IMR-90 (cell line): ENCODE measurements at places on chromosomes 2 and 18.

DNA sequence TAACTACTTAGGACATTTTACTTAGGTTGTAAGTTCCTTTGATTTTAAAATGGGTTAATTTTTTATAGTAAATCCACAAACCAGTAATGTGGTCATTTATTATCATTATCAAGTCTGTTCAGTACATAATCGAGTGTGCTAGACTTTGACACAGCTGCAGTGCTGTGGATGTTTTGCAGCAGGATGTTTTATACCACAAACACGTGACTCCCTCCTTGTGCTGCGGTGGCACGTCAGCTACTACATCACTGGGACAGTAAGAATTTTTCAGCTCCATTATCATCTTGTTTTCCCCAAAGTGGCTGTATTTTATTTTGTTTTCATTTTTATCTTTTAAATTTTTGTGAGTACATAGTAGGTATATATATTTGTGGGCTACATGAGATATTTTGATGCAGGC, 70.0 kb downstream of the ATP9B start:
- peak; percentile 77 for DNase-seq

DNA sequence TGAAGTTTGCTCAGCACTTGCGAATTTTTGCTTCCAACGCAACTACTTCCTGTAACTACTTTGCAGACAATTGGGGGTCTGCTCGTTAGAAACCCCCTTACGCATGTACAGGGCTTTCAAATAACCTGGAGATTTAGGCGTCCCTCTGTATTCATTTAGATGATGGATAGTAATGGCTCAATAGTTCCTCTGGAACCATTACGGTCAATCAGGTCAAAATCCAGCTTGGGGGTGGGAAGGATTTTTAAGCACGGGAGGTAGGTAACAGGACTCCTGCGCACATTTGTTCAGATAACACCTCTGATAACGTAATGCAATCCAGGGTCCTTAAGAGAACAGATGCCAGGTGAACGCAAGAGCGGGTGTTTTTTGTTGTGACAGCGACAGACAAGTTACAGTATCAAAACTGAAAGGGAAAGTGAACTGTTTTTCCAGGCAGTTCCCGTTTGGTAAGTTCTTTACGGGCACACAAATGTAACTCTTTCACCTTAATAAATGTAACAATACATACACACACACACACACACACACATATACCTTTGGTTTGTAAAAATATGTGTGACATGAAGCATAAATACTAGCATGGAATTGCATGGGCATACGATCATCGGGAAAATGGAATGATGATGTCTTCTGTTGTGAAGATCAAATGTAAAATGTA, 3.8 kb upstream of the OSR1 start:
- DNase-seq = peak; percentile 50

- DNase-seq = no peak
These were observed 36.2 kb upstream of the NT5C1B start for GRCh38 chr2:18625563-18625962.

DNA sequence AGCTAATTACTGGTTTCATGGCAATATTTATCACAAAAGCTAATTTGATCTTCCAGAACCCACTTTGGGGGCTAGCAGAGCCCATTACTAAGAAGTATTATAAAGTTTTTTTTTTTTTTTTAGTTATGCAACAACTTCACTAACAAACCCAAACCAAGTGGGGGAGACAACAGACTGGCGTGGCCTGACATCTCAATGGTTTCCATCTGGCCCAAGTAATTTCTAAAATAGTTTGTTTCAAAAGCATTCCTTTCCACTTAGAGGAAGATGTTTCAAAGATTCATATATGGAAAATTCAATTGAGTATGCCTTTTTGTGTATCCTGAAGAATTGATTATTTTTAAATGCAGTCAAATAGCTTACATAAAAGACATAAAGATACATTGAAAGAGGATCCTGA, 367.1 kb downstream of the HRH4 start:
- peak; percentile 51 for DNase-seq

GRCh38 chr2:188369365-188369764, 77.7 kb downstream of the GULP1 start:
- DNase-seq = peak; percentile 45

DNA sequence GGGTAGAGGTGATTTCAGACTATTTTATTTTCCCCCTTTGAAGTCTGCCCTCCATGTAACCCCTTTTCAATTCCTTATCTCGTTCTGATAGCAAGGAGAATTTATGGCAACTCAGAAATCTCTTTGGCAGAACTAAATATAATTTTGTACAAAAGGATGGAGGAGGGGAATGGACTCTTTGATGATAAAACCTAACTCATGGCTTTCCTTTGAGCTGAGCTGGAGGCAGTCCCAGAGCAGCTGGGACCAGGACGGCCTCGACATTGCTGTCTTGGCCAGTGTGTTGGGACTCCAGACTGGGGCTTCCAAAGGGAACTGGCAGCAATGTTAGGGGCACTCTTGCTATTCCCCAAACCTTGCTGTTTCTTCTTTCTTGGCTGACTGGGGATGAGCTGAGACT, 47.7 kb downstream of the PAX8 start:
- no peak for DNase-seq

- DNase-seq = peak; percentile 96
These were observed 122.6 kb upstream of the STK17B start for GRCh38 chr2:196293751-196294515.

DNA sequence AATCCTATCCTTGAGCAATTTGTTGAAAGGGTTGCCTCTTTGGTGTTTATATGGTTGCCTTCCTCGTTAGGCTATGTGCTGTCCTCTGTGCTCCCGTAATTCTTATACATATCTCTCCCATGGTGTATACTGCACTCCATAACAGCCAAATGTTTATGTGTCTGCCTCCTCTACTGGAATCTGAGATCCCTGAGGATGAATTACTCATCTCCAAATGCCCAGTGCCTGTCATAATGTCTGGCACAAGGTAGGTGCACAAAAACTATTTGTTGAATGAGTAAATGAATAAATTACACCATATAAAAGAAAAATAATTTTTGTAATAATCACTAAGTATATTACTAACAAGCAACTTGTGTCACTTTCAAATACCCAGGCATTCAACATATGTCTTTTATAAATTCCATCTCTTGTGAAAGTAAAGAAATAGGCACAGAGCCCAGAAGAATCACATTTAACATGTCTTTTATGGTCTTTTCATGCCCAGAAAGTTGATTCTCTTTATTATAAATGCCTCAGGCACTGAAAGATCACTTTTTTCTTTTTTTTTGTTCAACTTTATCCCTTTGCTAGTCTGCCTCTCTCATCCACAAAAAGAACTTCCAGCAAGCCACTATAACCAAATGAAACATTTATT, 164.9 kb downstream of the CCDC148 start:
- no peak for DNase-seq

GRCh38 chr18:75172299-75173124, 36.4 kb downstream of the PTGR3 start:
- DNase-seq = no peak

DNA sequence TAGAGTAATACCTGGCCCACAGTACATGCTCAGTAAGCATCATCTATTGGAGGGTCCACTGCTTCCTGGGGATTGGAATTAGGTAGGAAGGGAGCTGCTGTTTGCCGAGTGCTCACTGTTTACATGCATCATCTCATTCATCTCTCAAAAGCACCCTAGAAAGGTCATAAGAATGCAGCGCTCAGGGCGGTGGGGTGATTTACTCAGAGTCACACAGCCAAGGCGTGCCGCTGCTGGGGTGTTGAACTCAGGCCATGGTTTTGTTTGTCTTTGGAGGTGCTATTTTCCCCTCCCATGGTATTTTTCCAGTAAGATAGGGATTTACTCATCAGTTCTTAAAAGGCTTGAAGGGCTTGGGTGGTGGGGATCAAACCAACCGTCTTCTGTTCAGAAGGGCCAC, 227.5 kb downstream of the LDLRAD4 start:
- DNase-seq = no peak

GRCh38 chr2:187188783-187189631, 259.0 kb downstream of the CALCRL start:
- no peak for DNase-seq
